Colonic mucosa (tissue), 4 donors: ENCODE measurements at places on chromosomes 11 and 22. TPM values are rescaled to one million over a fixed set of nuclear protein-coding genes. Genes with fewer than 3 reads are reported as not detected.

POU2AF3 gene
- 4.5 TPM for total RNA-seq

RBMXL2 gene
- total RNA-seq: not detected

DCHS1 gene
- 4.7 TPM for total RNA-seq

MN1 gene
- total RNA-seq: 1.5 TPM

GDPD4 gene
- total RNA-seq: not detected

OR5A1 gene
- not detected for total RNA-seq

CYB561A3 gene
- 64.2 TPM for total RNA-seq

RHOD gene
- 11.2 TPM for total RNA-seq

BBOX1 gene
- total RNA-seq: not detected

- peak; percentile 31 for DNase-seq
These were observed 59.5 kb upstream of the PRSS23 start for GRCh38 chr11:86740628-86741483.

DNA sequence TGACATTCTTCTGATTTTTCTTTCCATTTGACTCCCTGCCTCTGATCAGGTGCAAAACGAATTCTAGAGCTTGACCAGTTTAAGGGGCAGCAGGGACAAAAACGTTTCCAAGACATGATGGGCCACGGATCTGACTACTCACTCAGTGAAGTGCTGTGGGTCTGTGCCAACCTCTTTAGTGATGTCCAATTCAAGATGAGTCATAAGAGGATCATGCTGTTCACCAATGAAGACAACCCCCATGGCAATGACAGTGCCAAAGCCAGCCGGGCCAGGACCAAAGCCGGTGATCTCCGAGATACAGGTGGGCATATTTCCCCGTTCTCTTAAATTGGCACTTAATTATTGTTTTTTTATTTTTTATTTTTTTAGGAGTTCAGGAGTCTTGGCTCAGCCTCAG, 15.4 kb downstream of the XRCC6 start:
- no peak for DNase-seq

DNA sequence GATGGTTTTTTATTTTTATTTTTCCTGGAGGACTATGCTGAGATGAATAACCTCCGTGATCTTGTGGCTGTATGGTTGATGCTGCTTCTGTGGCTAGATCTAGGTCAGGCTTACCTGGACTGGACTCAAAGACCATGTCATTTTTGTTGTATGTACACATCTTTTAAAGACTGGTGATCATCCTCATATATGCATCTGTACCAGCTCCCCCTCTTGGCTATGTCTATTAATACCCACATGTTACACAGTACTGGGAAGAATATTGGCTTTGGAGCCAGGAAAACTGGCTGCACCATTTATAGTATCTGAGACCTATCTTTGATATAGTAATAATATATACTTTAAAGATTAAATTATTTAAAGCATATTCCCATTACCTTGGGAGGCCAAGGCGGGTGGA, 18.4 kb upstream of the PITPNB start:
- DNase-seq: no peak

- DNase-seq: peak; percentile 43
These were observed 63.4 kb downstream of the FLI1 start for GRCh38 chr11:128757235-128757711.

DNA sequence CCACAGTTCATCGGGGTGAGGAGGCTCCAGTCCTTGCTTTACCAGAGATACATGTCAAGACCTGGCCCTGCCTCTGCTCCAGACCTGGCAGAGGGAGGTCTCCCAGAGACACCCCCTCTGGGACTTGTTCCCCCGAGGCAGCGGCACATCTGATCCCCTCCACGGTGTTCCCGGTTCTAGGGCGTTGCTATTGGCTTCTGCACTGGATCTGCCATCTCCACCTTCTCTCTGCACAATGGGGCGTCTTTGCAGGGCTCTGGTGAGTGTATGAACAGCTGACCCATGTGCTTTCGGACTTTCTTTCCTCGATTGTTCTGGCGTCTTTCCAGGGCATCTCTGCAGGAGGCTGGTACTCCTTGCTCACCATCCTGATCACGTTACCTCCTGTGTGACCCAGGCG, 930.4 kb downstream of the TBC1D22A start:
- DNase-seq: no peak

DNA sequence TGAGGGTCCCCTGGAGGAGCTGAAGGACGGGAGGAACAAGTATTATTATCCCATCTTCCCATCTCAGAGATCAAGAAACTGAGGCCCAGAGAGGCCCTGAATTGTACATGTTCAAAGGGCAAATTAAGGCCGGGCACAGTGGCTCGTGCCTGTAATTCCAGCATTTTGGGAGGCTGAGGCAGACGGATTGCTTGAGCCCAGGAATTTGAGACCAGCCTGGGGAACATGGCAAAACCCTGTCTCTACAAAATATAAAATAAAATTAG, 8.1 kb downstream of the PLA2G6 start:
- no peak for DNase-seq

GRCh38 chr22:38246692-38247091, 26.1 kb downstream of the TMEM184B start:
- DNase-seq: no peak

GRCh38 chr11:115349335-115350017, 154.7 kb downstream of the CADM1 start:
- no peak for DNase-seq

GRCh38 chr11:65730461-65730860, 9.9 kb upstream of the RNASEH2C start:
- DNase-seq: no peak

GRCh38 chr22:38289583-38290082, 16.8 kb upstream of the TMEM184B start:
- DNase-seq: no peak

DNA sequence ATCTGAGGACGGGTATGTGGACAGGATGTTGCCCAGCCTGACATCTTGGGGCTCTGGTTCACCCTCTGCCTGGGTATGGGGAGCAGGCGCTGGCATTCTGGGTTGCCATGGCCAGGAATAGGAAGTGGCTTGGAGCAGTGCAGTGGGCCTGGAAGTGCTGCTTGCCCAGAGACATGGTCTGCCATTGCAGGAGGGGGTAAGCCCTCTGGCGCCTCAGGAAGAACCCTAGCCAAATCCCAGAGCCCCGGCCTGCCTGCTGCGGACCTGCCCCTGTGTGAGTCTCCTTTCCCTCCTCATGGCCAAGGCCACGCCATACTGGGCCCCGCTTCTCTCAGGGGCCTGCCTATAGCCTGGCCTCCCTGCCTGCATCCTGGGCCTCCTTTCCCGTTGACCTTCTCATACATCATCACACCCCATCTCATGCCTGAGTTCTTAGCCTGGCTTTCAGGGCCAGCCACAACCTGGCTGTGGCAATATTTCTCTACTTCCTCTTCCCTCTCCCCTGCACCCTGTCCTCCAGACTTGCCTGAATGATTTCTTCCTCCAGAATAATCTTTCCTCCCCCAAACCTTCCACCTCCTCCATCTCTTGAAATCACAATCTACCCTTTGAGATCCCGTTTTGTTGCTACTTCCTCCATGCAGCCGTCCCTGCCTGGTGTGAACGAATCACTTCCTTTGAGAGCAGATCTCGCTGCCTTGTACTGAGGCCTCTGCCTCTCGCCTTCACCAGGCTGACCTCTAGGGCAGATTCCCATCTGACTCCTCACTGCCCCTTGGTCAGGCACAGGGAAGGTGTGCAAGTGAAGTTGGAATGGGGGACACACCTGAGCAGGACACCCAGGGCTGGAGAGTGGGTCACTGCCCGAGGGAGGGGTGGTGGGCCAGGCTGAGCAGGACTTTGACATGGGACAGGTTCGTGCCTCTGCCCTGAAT, 5.2 kb downstream of the CAPN5 start:
- DNase-seq: peak; percentile 38

DNA sequence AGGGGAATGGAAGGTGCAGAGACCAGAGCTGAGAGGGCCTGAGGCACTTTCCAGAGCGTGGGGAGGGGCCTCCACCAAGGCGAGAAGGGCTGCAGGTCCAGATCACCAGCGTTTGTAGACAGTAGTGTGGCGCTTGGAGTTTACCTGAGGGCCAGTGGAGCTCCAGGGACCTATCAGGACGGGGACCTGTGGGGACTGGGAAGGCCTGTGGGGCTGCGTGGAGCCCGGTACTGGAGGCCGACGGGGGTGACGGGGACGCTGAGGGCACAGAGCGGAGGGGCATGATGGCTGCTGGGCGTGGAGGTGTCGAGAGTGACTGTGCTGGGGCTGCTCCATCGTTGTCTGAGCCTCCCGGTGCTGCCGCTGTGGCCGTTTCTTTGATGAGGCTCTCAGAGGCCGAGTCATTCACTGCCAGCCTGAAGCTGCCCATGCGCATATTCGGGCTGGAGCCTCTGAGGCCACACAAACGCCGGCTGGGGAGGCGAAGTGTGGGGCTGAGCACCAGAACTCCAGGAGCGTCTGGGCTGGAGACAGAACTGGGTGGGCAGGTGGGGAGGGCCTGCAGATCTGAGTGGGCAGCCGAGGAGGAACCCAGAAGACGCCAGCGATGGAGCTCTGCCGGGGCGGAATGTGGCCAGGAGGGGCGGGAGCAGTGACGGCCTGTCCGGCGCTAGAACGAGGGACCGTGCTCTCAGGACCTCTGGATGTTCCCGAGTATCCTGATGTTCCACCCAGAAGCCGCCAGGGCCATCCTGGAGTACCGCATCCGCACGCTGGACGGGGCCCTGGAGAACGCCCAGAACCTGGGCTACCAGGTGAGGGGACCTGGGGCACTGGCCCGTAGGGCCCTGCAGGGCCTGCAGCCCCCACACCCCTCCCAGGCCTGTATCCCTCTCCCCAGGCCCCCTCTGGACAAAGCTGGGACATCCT, 2.6 kb downstream of the PGGHG start:
- no peak for DNase-seq

GRCh38 chr11:64385945-64386704, 27.2 kb downstream of the RPS6KA4 start:
- DNase-seq: no peak

- DNase-seq: no peak
These were observed 16.8 kb downstream of the DNAL4 start for GRCh38 chr22:38777087-38777671.

DNA sequence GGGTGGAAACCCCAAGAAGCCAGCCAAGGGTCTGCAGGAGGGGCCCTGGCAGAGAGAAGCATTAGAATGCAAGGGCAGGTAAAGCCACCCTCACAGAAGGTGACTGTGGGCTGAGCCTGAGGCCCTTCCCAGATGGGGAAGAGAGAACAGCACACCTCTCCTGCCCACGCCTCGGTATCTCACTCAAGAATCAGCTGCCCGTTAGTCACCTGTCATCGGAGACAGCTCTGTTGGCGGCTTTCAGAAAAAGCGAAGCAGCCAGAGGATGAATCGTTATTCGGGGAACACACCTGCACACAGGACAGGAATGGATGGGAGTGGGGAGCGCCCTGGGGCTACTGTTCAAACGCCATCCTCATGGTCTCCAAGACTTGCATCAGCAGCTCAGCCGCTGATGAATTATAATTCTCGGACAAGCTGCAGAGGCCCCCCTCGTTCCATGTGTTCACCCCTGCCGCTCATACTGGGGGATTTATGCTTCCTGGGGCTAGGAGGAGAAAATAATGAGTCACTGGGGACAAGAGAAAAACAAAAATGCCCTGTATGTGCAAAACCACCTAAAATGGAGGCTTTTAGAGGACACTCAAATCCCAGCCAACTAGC, 21.6 kb upstream of the TMA7B start:
- no peak for DNase-seq

- DNase-seq: no peak
These were observed 110.8 kb downstream of the MTNR1B start for GRCh38 chr11:93080146-93080759.
